LoVo (cell line): ENCODE measurements at places on chromosomes 5 and 9.

GRCh38 chr5:1642221-1642620, 118.5 kb upstream of the LPCAT1 start:
- DNase-seq = no peak

- no peak for DNase-seq
Observed at GRCh38 chr5:95963650-95964410, 2.2 kb upstream of the ELL2 start.

DNA sequence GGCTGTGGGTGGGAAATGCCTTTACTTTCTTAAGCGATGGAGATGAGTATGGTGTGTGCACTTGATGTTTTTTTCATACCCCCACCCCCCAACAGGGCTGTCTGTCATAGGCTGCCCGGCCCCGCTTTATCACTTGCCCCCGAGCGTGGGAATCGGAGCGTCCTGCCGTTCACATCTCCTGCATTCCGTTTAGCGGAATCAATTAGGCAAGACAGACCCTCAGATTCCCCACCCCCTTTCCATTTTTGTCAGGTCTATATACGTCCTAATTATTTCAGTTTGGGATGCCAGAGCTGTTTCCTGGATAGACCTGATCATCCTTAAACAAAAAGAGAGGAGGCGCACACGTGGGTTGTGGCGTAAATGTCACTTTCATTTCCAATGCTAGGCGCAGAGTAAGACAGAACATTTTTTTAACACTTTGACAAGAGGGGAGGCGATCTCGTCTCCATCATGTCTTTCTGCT, 217.2 kb downstream of the MEF2C start:
- DNase-seq = no peak

- DNase-seq = no peak
Observed at GRCh38 chr9:131951905-131952304, 127.8 kb downstream of the MED27 start.

- DNase-seq = peak; percentile 36
Observed at GRCh38 chr9:81529556-81530193, 159.7 kb downstream of the TLE1 start.

DNA sequence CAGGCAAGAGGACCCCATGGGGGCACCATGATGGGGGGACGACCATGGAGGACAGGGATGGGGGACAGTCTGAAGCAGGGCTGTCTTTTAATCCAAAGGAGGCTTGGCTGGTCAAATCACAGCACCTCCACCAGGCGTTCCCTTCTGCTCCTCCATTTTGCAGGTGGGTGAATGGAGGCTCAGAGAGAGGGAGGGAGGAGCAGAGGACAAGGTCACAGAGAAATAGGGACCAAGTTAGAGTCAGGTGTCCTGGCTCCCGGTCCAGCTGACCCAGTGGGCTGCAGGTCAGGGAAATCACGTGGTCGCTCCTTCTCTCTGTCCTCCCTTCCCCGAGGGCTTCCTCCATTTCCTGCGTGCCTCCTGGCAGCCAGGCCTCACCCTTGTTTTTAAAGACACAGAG, 156.4 kb upstream of the SMIM23 start:
- no peak for DNase-seq
